ENCODE measurements at places on chromosomes 12 and 14.

GRCh38 chr14:96250485-96250884, 5.5 kb upstream of the BDKRB1 start:
- no peak for DNase-seq

DNA sequence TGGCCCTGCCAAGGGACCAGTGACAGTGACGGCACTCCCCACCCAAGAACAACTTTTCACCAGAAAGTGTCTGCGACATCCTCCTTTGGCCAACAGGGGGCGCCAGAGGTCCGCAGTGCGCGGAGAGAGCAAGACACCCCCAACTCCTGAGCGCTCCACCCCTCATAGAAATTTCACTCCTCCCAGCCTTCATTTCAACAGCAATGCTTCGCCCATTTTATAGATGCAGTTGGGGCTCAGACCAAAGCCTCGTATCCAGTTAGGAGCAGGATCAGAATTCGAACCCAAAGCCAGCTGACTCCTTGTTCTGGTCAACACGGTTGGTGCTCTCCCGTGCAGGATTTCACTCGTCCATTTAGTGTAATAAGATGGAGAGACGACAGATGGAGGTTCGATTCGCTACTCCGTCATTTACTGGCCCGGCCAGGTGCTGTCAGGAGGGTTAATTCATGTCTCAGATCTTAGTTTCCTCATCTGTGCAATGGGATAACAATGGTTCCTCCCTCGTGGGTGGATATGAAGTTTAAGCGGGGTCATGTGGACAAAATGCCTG, 2.4 kb upstream of the POP5 start:
- DNase-seq = no peak

- no peak for DNase-seq
Observed at GRCh38 chr14:22394616-22395015, 194.4 kb downstream of the DAD1 start.

- DNase-seq = no peak
Observed at GRCh38 chr12:2637371-2637770, 157.4 kb upstream of the FKBP4 start.

- no peak for DNase-seq
Observed at GRCh38 chr12:51217968-51218606, at the start of gene POU6F1. Gene POU6F1, minus strand, starts transcription at chr12:51218062. Its CDS starts 11,226 bp downstream, at chr12:51206836.

DNA sequence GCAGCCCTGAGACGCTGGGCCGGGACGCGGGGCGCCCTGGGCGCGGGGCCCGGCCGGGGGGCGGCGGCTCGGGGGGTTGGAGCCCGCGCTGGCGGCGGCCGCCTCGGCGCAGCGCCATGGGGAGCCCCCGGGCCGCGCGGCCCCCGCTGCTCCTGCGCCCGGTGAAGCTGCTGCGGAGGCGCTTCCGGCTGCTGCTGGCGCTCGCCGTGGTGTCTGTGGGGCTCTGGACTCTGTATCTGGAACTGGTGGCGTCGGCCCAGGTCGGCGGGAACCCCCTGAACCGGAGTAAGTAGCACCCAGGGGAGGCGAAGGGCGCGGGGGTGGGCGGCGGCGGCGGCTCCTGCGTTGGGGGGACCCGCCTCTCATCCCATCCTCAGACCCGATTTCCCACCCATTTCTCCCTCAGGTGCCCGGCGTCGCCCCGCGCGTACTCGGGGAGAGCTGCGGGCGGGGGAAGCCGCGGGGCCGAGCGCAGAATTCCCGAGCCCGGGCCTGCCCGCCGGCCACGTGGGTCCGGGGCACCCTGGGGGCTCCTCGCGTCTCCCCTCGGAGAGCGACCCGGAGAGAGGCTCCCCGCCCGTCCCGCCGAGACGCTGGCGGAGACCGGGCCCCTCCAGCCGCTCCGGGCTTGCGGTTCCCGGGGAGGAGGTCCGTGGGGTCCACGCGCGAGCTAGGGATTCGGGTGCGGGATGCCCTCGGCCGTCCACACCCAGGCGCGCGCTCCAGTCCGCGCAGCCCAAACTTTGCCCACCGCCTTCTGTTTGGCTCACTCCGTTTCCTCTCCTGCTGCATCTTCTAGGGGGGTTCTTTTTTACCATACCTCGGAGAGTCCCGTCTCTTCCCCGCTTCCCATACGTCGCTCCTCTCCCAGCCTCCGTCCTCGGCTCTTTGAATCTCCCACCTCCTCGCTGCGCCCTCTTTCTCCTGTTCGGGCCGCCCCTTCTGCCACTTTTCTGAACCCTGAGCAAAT, 807 bp downstream of the B4GALNT3 start:
- DNase-seq = no peak

DNA sequence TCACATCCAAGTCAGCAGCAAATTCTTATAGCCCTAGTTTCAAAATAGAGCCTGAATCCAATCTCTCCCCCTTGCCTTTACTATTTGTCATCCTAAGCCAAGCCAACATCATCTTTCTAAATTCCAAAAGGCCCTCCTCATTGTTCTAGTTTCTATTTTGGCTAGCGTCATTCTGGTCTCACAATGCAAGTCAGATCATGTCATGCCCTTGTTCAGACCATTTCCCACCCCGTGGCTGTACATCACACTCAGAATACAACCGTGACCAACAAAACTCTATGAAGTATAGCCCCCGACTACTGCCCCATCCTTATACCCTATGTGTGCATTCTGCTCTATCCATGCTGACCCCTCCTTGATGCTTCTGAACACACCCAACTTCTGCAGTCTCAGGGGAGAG, 12.3 kb upstream of the GNG2 start:
- DNase-seq = no peak

DNA sequence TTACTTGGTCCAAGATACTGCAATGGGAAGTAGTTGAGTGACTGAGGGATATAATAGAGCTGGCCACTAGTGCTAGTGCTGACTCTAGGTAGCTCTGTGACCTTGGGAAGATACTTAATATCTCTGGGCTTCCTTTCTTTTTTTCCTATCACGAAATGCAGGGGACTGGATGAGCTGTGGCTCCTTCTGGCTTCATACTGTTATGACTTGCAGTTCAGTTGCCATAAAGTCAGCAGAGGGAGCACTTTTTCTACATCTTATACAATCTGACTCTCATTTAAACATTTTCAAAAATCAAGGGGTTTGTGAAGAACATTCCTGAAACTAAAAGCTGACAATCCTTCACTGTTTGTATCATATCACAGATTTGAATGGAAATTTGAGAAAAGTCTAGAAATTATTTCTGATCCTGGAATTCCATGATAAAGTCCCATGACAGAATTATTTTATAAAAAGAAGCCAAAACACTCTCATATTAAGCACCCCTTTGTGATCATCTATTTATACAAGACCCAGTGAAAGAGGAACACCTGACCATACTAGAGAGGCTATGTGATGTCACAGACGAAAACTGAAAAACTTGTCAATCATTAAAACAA, 5.3 kb downstream of the BHLHE41 start:
- no peak for DNase-seq

DNA sequence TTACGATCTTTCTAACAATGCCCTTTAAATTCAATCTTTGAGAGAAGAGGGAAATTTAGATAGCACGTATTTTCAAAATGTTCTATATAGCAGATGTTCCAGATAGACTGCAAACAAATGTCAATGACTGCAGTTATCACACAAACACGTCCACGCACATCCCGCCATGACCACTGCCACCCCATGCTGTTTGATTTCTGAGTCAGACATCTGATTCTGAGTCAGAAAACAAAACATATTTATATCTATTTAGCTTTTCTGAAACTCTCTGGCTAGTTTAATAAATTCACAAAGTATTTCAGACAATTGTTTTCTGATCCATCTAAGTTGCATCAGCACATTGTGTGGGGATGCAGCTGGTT, 105.9 kb upstream of the BCAT1 start:
- DNase-seq = no peak

GRCh38 chr12:27005495-27005894, 8.7 kb downstream of the TM7SF3 start:
- DNase-seq = no peak

DNA sequence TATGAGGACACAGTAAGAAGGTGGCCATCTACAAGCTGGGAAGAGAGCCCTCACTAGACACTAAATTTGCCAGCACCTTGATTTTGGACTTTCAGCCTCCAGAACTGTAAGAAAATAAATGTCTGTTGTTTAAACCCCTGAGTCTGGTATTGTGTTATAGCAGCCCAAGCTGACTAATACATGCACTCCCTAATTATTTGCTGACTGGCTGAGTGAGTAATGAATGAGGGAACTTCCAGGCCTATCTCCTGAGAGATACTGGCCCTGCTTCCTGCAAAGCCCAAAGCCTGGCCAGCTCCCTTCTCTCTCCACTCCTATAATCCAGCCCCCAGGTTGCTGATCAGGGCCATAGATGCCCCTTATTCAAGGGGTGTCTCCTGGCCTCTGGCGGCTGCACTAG, 120.0 kb upstream of the NOS1 start:
- DNase-seq = no peak

- no peak for DNase-seq
Observed at GRCh38 chr12:28235015-28235414, 44.8 kb downstream of the CCDC91 start.

DNA sequence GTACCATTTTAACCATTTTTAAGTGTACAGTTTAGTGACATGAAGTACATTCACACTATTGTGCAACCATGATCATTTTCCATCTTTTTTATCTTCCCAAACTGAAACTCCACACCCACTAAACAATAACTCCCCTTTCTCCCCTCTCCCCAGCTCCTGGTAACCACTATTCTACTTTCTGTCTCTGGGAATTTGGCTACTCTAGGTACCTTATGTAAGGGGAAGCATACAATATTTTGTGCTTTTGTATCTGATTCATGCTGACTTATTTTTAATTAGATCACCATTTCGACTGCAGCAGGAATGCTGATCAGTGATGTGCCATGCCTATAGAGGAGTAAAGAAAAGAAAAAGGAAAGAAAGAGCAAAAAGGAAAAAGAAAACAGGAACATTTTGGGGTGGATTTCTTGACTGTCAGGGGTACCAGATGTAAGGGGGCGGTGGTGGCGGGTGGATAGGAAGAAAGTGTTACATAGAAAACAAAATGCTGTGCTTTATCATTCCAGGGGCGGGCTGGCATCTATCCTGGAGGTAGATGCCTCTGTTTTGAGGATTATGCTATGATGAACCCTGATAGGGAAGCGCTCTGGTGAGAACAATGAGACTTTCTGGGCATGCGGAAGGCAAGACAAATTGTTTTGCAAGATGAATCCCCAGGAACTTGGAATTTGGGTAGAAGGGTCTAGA, 45.2 kb upstream of the CTDSP2 start:
- no peak for DNase-seq
